ENCODE measurements at places on chromosomes 7 and 10. TPM values are rescaled to one million over a fixed set of nuclear protein-coding genes. Genes with fewer than 3 reads are reported as not detected.

DNA sequence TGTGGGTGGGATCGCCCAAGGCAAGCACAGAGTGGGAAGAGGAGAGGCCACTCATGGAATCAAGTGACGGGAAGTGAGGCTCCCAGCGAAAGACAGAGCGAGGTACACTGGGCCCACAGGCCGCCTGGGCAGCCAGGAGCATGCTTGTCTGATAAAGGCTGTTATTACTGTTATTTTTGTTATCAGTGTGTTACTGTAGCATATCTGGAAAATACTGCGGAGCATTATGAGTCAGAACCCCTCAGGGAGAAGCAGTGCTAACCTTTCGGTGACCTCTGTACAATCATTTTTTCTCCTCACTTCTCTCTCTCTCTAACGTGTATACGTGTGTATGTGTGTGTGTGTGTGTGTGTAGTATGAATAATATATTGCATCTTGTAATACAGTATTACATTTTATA lies 3.8 kb upstream of the TCERG1L start:
- no peaks in the 10 kb centered on the region for H3K36me3 ChIP-seq
- no peaks in the 10 kb centered on the region for H3K4me1 ChIP-seq
- DNase-seq, result no peak

DNA sequence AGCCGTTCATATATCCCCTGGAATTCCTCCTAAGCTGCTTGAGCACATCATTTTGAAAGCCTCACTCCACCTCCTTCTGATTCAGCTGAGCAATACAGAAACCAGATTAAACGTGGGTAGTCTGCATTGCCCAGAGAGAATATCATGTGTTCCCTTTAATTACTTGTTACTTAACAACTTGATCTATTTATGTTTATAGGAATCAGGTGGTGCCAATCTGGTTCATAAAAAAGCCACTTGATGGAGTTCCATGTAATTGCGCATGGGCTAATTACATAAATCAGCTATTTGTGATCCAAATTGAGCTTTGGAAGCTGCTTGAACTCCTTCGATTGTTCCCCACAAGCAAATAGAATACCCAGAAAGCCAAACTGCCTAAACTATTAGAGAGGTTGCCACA lies 114.7 kb upstream of the ADCY1 start:
- H3K27ac ChIP-seq, result no peak overlapping the region
- H3K4me3 ChIP-seq, result no peak overlapping the region
- no peaks in the 10 kb centered on the region for H3K36me3 ChIP-seq
- no peaks in the 10 kb centered on the region for H3K4me1 ChIP-seq

The C10orf105 gene
- total RNA-seq, result not detected

GRCh38 chr7:81158189-81158588 lies 239.3 kb upstream of the SEMA3C start:
- no peak overlapping the region for H3K27ac ChIP-seq
- no peaks in the 10 kb centered on the region for H3K36me3 ChIP-seq
- no peaks in the 10 kb centered on the region for H3K27me3 ChIP-seq
- no peaks in the 10 kb centered on the region for H3K4me1 ChIP-seq
- H3K4me3 ChIP-seq, result no peak overlapping the region
